ENCODE measurements at places on chromosomes 11 and 22. TPM values are rescaled to one million over a fixed set of nuclear protein-coding genes. Genes with fewer than 3 reads are reported as not detected.

The ZDHHC13 gene
- total RNA-seq = 14.7 TPM

- no peak for DNase-seq
These were observed 12.1 kb upstream of the CELSR1 start for GRCh38 chr22:46549563-46549840.

DNA sequence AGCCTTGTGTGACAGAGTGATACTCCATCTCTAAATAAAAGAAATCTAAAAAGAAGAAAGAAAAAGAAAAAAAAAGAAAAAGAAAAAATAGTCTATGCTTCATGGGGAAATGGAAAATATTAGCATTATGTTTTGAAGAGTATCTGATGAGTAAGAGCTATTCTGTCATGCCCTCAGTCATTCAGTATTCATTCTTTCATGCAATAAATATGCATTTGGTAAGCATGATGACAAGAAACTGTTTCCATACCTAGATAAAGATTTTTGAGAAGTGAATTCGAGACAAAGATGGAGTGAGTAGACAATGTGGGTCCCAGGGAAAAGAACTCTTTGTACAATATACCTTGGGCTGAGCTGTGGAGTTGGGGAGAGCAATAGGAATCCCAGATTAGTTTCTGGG, 6.2 kb upstream of the IFTAP start:
- no peak for DNase-seq

GRCh38 chr11:74154620-74155281, 16.1 kb downstream of the C2CD3 start:
- peak; percentile 12 for DNase-seq

DNA sequence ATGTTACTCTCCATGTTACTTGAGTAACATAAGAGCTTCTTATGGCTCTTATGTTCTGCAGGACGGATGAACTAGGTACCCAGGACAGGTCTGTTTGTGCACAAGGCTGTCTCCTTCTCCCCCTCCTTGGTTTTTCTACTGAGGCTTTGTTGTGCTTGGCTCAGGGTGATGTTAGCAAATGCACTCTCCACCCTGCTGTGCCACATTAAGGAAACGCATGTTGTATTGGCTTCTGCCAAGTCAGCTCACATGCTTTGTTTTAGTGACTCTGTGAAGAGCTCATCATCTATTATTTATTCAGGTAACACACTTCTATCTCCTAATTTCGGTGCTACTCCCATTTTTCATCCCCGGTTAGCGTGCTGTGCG, 108.3 kb downstream of the PTPRJ start:
- peak; percentile 71 for DNase-seq

GRCh38 chr22:37634417-37634924, 5.0 kb upstream of the SH3BP1 start:
- DNase-seq = no peak

The CRYBA4 gene
- total RNA-seq = not detected

- no peak for DNase-seq
These were observed 1.4 kb downstream of the KCNC1 start for GRCh38 chr11:17735818-17736578.

DNA sequence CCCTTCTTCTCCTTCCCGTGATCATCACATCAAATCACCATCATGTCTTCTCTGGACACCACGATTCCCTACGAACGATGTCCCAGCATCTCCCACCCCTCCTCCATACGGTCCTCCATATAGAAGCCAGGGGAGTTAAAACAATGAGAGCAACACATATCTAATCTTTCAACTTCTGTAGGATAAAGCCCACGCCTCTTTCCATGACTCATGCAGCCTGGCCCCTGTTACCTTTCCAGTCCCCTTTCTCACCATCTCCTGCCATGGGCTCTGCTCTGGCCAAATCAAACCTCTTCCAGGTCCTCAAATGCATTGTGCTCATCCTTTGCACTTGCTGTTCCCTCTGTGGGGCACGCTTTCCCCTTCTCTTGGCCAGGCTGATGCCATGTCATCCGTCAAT, 23.6 kb downstream of the RPS6KA4 start:
- DNase-seq = no peak

- no peak for DNase-seq
These were observed 11.3 kb downstream of the PLAAT2 start for GRCh38 chr11:63551889-63552266.

GRCh38 chr11:8477680-8478079, 116.3 kb downstream of the STK33 start:
- DNase-seq = no peak

DNA sequence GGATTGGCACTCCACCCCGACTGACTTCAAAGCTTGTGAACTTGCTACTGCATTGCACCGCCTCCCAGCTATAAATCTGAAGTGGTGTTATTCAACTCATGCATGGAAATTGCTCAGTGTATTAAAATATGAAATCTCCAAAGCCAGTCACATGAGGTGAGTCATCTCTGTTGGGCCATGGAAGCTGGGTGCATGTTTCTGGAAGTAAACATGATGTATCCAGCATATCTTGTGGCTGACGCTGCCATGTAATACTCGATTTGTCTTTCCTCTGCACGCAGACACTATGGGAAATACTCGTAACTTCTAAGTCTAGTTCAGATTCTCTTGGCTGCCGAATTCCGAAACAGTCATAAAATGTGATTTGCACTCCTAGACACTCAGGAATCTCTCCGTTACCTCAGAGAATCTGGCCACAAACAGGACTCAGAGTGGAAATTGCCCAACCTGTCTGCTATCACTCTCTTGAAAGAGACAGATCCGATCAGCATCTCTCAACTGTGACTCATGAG, 154.9 kb upstream of the MPPED2 start:
- DNase-seq = peak; percentile 3
